ENCODE measurements at places on chromosomes 12 and 14.
A peak's percentile ranks its signal among the peaks of the same experiment; 100 is the strongest.

- DNase-seq = no peak
Measured at GRCh38 chr12:43815416-43815815, 9.3 kb upstream of the TWF1 start.

DNA sequence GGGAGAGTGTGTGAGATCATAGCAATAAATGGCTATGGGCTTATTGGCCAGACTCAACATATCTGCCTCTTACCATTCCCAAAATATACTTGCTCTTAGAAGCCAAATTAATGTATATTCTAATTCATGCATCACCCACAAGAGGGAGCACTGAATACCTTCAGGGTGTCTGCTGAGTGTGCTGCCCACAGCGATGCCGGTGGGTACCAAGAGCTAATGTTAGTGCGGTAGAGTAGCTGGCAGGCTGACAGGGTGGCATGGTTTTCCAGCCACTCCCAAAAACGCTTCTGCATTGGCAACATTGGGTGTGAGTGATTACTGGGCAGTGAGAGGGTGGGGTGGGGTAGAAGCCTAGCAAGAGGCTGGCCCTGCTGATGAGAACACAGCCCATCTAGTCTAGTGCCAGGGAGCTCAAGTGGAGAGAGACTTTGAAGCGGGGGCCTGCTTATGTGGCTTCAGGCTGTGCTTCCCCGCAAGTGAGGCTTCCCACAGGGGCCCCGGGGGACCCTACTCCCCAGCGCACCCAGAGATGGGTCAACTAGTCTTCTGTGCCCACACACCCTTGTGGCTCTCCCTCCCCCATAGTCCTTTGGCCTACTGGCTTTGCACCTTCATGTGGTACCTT is 9.2 kb upstream of the PLEKHD1 start:
- peak; percentile 22 for DNase-seq

- DNase-seq = peak; percentile 79
Measured at GRCh38 chr12:54191550-54192022, 2.8 kb upstream of the SMUG1 start.

GRCh38 chr12:52216100-52216499 is 16.9 kb upstream of the KRT7 start:
- DNase-seq = no peak

GRCh38 chr12:7731486-7731885 is 15.7 kb downstream of the CLEC4C start:
- DNase-seq = no peak

DNA sequence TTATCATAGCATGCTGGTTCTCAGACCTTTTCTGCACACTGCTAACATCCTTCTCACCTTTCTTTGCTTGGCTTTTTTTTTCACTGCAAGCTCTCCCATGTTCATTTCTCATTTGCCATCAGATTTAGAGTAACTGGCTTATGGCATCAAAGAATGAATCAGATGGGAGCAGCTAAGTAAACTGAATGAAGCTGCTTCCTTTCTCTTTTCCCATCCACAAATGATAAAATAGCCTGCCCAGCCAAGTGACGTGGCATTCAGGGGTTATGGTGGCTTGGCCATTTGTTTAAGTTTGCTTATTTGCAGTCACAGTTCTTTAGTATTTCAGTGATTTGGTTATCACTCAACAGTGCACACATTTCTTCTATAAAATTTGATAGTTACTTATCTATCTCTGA is 708.6 kb downstream of the DIO2 start:
- no peak for DNase-seq

DNA sequence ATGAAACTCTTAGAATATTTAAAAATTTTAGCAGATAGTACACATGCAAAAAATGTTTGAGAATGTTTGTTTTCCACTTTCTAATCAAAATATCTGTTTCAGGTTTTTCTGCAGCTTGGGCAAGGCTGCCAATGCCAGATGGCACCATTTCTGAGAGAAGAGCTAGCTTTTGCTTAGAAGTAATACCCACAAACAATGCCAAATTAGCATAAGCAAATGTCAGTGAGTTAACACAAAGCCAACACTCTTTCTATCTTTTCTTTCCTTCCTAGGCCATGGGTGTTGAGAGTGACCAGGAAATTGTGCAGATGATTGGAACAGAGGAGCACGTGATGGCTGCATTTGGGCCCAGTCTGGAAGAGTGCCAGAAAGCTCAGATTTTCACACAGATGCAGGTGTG is 35.2 kb downstream of the POLR3B start:
- DNase-seq = no peak

GRCh38 chr12:111270239-111270638 is 98.7 kb downstream of the PHETA1 start:
- DNase-seq = no peak

DNA sequence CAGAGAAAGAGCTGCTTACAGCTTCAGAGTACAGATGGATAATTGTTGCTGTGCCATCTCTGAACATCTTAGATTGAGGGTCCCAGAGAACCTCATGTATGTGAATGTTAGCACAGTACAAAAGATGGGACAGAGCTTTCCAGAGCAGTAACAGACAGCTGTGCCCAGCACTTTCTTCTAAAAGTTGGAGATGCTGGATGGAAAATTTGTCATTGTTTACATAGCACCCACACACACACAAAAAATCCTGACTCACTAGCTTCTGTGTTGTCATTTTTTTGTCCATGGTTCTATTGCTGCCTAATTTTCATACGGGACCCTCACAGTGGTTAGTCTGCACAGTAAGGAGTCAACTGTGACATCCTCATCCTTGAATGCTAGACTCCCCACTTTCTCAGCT is 374.7 kb downstream of the DIO2 start:
- no peak for DNase-seq

DNA sequence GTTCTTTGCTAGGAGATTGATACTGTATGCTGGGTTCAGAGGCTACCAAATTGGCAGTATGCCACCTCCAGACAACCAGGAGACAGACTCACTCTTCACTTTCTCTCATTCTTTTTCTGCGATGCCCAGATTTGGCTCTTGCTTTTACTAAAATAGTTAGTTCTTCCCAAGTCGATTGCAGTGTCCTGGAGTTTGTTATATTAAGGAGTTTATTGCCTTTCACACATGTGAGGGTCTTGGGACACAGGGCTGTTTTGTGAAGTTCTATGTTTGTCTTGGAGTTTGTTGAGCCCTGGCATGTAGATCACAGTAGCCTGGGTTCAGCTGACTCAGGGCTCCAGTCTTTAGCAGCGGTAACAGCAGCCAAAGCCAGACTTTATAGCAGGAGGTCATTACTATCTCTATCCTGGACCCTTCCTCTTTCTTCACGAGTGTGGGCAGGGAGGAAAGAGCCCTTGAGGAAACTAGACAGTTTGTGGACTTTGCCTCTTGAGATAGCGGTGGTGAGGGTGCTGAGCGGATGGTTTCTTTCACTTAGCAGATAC is 1.6 kb downstream of the MLEC start:
- DNase-seq = peak; percentile 50

GRCh38 chr12:27981874-27982273 is 9.3 kb upstream of the PTHLH start:
- DNase-seq = peak; percentile 88

DNA sequence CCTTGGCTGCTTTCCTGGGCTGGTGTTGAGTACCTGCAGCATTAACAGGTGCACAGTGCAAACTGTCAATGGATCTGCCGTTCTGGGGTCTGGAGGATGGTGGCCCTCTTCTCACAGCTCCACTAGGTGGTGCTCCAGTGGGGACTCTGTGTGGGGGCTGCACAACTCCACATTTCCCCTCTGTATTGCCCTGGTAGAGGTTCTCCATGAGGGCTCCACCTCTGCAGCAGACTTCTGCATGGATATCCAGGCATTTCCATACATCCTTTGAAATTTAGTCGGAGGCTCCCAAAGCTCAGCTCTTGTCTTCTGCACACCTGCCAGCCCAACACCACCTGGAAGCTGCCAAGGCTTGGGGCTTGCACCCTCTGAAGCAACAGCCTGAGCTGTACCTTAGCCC is 198.6 kb downstream of the GXYLT1 start:
- DNase-seq = no peak

DNA sequence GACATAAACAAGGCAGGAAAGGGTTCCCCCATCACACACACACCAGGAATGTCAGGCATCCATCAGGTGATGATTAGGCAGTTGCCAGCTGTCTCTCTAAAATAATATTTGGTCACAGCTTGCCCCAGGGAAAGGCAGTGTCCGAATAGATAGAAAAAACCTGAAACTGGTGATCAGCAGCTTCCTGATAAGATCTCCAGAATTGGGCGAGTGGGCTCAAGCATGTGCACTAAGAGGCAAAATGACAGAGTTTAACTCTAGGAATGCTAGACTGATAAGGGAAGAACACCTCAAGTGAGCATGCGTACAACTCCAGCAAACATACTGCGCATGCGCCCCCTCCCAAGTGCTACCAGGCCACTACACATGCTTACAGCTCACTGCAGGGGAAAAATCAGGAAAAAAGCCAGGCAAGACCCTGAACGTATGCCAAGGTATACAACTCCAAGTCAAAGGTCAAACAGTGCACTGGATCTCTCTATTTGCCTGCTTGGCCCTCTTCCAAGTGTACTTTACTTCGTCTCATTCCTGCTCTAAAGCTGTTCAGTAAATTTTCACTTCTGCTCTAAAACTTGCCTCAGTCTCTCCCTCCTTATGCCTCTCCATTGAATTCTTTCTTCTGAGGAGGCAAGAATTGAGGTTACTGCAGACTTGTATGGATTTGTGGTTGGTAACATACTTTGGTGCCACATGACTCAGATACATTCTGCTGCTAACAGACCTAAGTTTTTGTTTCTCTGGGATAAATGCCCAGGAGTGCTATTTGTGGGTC is 73.5 kb upstream of the VASH1 start:
- no peak for DNase-seq

DNA sequence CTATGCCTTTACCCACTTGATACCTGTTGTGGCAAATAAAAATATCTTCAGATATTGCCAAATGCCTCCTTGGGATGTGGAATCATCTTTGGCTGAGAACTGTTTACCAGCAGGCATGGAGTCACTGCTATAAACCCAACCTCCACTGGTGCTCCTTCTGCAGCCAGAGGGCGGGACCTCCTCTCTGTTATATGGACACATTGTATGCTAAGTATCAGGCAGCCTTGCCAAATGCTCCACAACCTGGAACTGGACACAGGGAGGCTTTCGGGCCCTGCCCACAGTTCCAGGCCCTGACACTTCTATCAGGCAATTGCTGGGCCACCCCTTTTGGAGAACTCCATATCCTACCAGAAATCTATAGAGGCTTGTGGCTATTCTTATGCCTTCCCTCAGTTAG is 201.0 kb downstream of the TMX1 start:
- peak; percentile 77 for DNase-seq

DNA sequence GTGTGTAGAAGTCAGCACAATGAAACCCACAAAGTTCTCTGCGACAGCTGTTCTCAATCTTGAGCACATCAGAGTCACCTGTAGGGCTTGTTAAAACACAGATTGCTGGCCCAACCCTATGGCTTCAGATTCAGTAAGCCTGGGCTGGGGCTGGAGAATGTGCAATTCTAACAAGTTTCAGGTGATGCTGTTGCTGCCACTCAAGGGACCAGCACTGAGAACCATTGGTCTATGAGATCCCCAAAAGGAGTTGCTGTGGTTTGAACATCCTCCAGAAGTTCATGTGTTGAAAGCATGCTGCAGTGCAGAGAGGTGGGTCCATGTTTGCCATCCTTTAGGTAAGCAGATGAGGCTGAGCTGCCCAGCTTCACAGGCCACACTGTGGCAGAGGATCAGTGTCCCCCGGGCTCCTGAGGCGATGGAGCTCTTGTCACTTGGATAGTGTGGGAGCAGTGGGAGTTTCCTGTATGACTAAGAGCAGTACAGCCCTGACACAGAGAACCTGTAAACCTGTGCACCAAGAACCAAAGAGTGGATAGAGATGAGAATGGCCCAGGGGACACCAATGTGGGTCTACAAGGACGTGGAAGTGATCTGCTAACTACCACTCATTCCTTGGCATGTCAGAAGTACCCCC is 8.0 kb upstream of the RTRAF start:
- no peak for DNase-seq

DNA sequence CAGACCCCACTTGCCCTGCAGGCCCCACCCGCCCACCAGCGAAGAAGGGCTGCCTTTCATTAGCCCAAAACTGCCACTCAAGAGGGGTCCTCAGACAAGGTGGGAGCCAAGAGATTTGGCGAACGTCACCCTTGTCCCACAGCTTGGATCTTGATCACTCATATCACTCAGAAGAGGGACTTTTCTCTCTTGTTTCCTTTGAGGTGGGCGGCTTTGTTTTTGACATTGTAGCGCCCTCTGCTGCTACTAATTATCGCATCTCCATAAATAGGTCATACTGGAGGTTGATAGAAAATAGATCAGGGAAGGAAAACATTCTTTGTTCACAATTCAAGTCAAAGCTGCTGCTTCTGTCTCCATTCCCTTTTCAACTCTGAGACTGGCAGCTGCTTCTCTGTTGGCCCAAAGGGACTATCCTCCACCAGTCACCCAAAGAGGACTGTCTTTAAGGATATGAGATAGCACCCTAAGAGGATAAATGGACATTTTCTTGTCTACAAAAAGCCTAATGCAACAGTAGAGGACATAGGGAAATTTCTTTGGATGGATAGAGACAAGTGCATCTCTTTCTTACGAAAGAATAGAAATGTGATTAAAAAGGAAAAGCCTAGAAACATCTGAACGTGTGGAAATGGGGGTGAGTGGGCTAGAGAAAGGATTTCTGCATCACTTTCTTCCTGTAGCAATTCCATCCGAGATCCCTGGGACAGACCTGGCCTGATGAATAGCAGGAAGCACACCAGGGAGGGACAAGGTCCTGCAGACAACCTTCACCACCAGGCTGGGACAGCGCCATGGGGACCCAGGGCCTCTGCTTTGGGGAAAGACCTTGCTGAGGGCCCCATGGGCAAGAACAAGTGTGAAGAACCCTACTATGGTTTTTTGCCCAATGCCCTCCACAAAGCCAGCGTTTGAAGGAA is 115.8 kb downstream of the DAD1 start:
- peak; percentile 61 for DNase-seq

- DNase-seq = no peak
Measured at GRCh38 chr12:83665634-83666218, 979.0 kb downstream of the TMTC2 start.

GRCh38 chr14:58747181-58747580 is 109.4 kb downstream of the DACT1 start:
- DNase-seq = peak; percentile 96

GRCh38 chr14:21536418-21537089 is 10.4 kb upstream of the SALL2 start:
- no peak for DNase-seq

DNA sequence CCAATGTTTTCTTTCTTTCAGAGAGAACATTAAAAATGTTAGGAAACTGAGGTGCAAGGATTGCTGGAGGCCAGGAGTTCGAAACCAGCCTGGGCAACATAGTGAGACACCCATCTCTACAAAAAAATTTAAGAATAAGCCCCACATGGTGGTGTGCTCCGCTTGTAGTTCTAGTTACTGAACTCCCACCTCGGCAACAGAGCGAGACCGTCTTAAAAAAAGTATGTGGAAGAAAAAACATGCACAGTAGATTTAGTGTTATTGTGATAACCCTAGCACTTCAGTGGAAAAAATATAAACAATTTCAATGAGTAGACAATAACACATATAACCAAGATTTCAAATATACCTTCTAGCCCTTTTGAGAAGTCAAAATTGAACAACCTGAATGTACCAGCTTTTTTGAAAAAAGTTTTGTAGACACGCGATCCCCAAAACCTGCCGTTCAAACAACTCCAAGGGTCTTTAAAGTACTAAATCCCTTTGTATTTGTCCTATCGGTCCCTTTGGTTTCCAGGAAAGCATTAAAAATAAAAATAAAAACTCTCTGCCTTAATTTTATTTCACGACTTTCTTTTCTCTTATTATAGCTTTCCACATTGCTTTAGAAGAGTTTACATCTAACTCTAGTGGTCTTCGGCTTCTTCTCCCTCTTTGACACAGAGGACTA is 1.0 kb upstream of the ANO6 start:
- DNase-seq = no peak
